Fibroblast of villous mesenchyme (primary cell): ENCODE measurements at places on chromosomes 16 and 17. TPM values are rescaled to one million over a fixed set of nuclear protein-coding genes. Genes with fewer than 3 reads are reported as not detected.

The POLG2 gene
- total RNA-seq, result 8.4 and 12.5 TPM in 2 replicates

The C17orf113 gene
- under 0.01 and 0.32 TPM in 2 replicates for total RNA-seq

The SOST gene
- total RNA-seq, result not detected in 2 replicates

The GP2 gene
- total RNA-seq, result not detected in 2 replicates

The RASL10B gene
- total RNA-seq, result 6.4 and 12.1 TPM in 2 replicates

The GNAO1 gene
- under 0.01 and 1.3 TPM in 2 replicates for total RNA-seq

The NPIPA7 gene
- total RNA-seq, result 0.43 and 1.9 TPM in 2 replicates

The DBNDD1 gene
- total RNA-seq, result 0.64 and 0.86 TPM in 2 replicates

The GPRC5C gene
- total RNA-seq, result 0.43 and 1.3 TPM in 2 replicates

The TEDC2 gene
- total RNA-seq, result 6.9 and 8.4 TPM in 2 replicates

The C16orf96 gene
- total RNA-seq, result not detected in 2 replicates

The CTRB2 gene
- not detected in 2 replicates for total RNA-seq
